ENCODE measurements at places on chromosomes 2 and 18.

GRCh38 chr18:43222501-43222900 lies 54.8 kb downstream of the SYT4 start:
- no peak for DNase-seq

GRCh38 chr2:46073540-46074046 lies 223.6 kb upstream of the EPAS1 start:
- DNase-seq, result no peak

GRCh38 chr2:176128982-176129796 lies at the start of gene HOXD8:
TSS of gene HOXD8 (plus strand) at chr2:176129705. CDS start at chr2:176130367, 662 bp downstream.
- no peak for DNase-seq

DNA sequence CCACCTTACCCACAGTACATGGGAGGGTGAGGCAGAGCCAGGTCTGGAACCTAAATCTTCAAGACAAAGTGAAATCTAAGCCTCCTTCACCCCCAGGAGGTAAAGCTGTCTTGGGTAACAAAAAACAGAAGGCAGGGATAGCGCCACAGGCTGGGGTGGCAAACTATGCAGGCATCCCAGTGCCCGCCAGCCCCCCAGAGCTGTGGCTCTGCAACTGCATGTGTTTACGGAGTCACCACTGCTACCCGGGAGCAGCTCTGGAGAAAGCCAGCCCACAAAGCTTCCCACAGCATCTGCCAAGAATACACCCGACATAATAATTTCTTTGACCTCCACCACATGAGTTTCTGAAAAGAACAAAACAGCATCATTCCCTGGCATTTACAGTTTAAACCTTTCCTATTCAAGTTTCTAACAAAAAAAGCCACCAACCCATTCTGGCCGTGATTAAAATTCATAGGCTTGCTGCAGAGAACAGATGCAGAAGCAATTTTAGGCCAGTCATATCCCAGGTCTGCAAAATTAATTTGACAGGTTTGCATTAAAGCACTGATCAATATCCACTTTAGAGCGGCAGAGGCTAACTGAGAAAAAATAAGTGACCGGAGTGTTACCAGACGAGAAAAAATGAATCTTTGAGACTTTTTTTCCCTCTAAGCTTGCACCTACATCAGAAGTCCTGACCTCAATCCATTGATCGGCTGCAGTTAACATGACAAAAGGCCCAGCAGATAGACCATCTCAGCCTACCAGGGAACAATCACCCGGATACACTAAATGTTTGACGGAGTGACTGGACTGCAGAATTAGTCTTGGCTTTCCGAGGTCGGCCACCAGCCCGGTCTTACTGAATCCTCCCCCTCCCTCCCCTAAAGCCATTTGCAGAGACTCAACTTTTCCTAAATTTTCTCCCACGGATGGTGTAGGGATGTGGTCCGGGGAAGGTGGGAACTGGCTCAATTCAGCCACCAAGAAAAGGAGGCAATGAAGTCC lies 309.6 kb upstream of the SKOR2 start:
- no peak for DNase-seq

DNA sequence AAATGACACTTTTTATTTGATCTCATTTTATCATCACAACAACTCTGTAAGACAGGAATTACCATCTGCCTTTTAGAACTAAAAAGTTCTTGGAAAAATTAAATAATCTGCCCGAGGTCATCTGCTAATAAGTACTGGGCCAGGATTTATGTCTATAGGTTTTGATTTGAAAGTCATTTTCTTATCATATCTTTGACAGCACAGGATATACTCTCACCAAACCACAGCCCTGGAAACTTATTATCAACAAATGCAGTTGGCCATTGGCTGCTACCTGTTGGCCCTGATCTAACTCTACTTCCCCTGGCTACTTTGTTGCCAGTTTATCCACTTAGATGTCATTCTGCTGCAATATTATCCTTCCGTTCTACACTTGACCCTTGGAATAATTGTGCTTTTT lies 354.6 kb downstream of the RAD51AP2 start:
- DNase-seq, result no peak

DNA sequence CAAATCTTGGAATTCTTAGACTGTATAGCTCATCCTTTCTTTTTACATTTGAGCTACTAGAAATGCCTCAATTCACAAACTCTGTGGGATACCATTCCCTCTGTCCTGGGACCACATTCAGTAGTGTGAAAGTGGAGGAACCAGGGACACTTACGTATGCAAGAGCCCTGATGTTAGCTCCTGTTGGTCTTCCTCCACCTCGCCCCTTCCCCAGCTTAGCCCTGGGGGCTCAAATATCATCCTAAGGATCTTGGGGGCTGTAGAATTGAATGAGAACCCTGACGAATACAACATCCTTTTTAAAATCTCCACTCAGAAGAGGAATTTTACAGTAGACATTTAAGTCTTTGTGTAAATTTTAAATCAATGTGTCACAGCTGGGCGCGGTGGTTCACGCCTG lies 65.2 kb upstream of the RAPH1 start:
- no peak for DNase-seq

DNA sequence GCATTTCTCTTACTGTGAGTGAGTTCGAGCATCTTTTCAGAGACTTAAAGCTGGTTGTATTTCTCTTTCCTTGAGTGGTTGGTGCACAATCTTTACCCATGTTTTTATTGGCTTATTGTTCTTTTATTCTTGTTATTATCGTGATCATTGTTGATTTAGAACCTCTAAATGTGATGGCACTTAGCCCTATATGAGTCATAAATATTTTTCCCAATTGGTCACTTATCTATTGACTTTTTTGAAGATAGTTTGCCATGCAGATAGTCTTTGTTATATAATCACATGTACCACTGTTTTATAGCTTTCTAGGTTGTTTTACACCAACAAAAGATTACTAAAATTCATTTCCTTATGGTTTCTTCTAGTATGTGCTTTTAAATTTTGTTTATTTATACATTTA lies 141.6 kb upstream of the MSH6 start:
- DNase-seq, result no peak

GRCh38 chr2:63614448-63614968 lies 25.7 kb downstream of the MDH1 start:
- no peak for DNase-seq

DNA sequence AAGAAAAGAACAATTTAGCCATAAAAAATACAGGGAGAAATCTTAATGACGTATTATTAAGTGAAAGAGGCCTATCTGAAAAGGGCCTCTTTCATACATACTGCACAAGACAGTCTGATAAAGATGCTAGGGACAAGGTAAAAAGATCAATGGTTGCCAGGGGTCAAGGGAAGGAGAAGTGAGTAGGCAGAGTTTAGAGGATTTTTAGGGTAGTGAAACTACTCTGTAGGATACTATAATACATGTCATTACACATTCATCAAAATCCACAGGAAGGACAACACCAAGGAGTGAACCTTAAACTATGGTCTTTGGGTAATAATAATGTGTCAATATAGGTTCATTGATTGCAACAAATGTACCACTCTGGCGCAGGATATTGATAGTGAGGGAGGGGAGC lies 289.3 kb downstream of the FSIP2 start:
- DNase-seq, result no peak

DNA sequence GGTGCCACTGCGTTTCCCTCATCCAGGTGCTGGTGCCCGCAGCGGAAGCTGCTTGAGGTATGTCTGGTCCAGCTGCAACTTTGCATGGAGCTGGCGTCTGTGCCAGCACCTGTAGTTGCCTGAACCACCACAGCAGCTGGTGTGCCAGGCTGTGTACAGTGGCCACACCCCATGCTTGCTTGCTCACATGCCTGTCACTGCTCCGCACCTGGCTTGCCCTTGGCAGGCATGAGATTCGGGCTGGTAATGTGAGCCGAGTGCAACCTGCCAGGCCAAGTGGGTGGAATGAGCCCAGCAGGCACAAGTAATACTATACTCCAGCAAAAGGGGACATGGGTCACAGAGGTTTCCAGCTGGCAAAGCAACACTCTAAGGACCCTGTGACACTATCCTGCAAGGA lies 1123.3 kb upstream of the ACVR2A start:
- DNase-seq, result no peak

GRCh38 chr2:25545899-25546298 lies 127.5 kb downstream of the DTNB start:
- no peak for DNase-seq

GRCh38 chr2:216292475-216292874 lies 79.8 kb downstream of the MARCHF4 start:
- DNase-seq, result no peak

DNA sequence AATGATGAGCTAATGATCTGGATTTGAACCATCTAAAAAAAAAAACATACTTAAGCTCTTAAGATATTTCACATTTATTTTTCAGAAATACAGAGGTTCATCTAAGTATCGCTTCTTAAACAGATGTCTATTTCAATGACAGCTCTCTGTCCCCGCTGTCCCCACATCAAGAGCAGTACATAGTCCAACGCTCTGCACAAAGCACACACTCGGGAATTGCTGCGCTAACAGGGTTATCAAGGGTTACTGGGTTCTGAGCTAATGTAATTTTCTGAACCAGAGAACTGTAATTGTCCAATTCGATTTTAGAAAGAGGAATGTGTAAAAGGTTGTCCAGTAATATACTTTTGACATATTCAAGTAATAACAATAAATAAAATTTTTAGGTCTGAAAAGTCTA lies 58.8 kb upstream of the ST8SIA5 start:
- DNase-seq, result no peak

DNA sequence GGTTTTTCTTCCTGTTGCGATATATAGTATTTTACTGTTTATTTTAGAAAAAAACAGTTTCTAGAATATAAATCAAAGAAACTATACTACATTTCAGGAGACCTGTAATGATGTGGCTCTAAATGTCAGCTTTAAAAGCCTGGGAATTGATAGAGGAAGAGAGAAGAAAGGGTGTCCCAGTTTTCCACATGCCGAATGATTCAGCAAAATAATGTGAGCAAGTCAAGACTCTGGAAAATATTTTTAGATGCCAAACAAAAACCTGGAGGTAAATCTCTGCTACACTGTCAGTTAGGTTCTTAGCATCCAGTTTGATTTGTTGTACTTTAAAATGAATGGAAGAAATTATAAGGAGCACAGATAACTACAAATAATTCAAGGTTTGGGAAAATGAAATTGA lies 67.1 kb upstream of the DSG1 start:
- no peak for DNase-seq

- no peak for DNase-seq
These were observed 103.7 kb downstream of the CACNB4 start for GRCh38 chr2:151995161-151995557.

- DNase-seq, result peak; percentile 70
These were observed 2.7 kb downstream of the ZEB2 start for GRCh38 chr2:144516981-144517865.

DNA sequence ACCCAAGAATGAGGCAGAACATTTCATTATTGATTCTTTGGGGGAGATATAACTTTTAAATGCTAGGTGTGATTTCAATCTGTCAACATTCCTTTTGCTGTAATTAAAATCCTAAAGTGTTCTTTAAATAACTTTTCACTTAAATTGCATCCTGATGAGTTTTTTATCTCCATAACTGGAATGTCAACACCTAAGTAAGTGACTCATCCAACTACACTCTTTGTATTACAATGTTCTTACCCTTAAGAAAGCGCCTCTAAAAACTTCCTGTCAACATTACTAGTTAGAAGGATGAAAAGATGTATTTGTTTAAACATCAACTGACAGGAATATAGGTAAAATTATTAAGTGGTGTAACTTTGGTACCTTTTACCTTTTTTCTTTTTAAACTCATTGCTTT lies 1657.0 kb downstream of the LRP1B start:
- DNase-seq, result no peak

- DNase-seq, result no peak
These were observed 185.1 kb upstream of the SMAD7 start for GRCh38 chr18:49135877-49136276.

- no peak for DNase-seq
These were observed 135.6 kb downstream of the SMAD7 start for GRCh38 chr18:48815179-48815515.

GRCh38 chr2:148534416-148535204 lies 109.9 kb upstream of the EPC2 start:
- DNase-seq, result no peak

GRCh38 chr2:128686881-128687555 lies 368.4 kb upstream of the HS6ST1 start:
- no peak for DNase-seq

DNA sequence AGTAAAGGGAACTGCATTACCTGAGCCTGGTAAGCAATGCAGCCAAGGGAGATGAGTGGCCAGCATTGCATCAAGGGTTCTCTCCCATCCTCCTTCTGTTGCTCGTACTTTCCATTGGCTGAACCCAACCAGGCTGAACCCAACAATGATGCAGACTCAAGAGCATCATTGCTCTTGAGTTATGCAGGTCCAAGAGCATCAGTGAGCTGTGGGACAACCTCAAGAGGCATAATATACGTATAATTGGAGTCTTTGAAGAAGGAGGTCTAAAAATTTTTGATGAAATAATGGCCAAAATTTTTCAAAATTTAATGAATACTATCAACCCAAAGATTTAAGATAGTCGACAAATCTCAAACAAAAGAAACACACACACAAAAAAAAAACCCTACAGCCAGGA lies 213.0 kb downstream of the RNF152 start:
- DNase-seq, result no peak

- no peak for DNase-seq
These were observed 169.1 kb downstream of the ATAD2B start for GRCh38 chr2:23757686-23758433.

DNA sequence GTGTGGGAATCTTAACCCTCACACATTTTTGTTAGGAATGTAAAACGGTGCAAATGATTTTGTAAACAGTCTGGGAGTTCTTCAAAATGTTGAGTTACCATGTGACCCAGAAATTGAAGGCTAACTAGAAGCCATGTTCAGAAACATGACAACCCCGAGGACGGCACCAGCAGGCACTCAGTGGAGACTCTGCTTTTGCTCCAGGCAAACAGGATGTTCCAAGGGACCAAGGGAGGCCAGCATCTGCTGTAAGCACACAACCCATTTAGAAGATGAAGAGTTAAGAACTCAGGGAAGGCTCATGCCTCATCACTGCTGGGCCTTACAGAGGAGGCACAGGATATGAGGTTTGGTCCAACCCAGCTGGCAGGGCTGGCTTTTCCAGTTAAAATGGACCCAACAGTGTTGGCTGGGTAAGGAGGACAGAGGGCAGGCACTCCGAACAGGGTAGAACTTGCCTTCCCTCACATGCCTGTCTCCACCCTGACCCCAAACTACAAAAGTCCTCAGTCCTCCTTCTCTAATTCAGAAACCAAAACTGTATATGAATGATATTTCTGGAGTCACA lies 23.6 kb downstream of the PARD6G start:
- no peak for DNase-seq

- DNase-seq, result peak; percentile 20
These were observed 8.4 kb upstream of the HNRNPLL start for GRCh38 chr2:38610851-38611801.

DNA sequence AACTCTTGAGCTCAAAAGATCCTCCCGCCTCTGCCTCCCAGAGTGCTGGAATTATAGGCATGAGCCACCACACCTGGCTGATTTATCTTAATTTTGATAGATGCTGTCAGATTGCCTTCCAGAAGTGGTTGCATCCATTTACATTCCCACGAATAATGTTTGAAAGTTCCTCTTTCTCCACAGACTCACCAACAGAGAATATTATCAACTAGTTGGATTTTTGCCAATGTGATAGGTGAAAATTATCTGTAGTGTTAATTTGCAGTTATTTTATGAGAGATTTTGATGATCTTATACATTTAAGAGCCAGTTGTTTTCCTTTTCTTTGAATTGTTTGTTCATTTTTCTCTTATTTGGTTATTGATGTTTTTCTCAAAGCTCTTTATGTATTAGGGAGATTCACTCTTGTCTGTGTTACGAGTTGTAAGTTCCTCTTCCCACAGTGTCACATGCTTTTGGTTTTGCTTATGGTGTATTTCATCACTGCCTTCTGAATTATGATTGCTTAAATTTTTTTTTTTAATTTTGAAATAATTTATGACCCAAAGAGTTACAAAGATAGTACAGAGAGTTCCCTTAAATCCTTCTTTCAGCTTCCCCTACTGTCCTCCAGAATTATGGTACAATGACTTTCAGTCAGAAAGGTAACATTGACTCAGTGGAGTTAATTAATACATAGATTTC lies 20.7 kb upstream of the NT5DC4 start:
- no peak for DNase-seq
